ENCODE measurements at places on chromosomes 12 and 14.

GRCh38 chr12:129701631-129702101, 202.2 kb downstream of the TMEM132D start:
- DNase-seq: no peak

- no peak for DNase-seq
These were observed 4.6 kb downstream of the MARCHF9 start for GRCh38 chr12:57759360-57759980.

DNA sequence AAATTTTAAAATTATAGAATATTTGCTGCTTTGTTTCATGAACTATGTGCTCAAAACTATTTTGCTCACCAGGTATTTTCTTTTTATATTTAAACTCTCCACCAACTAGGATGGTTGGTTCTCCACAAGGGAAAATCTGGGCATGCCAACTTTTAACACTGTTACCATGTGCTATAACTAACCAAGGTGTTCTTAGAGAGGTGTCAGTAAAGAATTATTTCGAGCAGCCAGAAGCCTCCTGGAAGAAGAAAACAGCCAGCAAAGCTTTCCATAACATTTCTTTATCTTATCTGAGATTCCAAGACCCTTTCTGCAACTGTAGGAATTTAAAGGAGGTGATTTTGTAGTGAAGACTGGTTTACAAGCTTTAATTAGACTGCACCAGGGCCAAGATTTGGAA, 97.3 kb downstream of the PRICKLE1 start:
- DNase-seq: no peak

- DNase-seq: peak; percentile 58
These were observed 450 bp downstream of the BLTP3B start for GRCh38 chr12:100141998-100142850.

DNA sequence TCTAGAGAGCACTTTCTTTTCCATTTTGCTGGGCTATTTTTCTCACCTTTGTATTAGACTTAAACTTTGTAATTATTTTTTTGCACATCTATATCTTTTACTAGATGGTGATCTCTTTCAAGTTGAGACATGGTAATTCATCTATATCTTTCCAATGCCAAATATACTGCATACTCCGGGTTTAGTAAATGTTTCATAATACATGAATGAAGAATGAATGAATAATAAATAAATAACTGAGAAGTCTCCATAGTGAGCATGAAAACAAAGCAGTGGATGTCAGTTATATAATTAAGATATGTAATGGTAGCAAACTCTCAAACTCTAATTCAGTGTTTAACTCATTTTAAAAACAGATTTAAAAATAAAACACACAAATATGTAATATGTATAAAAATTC, 342.5 kb upstream of the KITLG start:
- no peak for DNase-seq

GRCh38 chr12:39378341-39378740, 64.6 kb downstream of the KIF21A start:
- no peak for DNase-seq

DNA sequence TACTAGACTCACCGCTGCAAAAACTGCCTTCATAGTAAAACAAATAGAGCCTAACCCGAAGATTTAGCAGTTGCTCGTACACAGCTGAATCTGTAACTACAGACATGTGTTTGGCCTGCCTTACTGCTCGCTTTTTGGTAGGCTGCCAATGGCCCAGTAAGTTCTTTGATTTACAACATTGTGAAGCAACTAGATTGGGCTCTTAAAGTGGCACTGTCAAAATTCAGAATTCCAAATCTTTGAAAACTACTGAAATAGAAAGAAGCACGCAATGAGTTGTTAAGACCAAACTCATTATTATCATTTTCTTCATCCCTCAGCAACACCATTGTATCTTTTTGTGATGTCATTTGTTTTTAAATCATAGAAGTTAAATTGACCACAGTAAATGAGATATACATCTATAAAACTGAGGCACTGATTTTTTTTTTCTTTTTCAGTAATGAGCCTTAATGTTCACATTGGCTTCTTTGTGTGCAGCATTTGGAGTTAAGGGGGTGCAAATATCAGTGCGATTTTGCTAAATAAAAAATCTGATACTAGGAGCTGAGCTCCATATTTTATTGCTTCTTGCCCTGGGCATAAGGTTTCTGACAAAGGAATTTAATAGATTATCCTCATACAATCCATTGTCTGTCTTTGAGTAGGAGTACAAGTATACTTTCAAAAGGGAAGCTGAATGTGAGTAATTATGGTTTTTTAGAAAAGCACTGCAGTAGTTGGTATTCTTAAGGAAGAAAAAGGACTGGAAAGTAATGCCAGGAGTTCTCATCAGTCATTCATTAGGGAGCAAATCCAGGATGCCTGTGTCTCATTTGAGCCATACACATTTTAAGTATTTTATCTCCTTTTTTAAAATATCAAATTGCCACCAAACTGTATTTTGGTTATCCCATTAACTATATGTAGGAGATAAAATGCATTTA, 138.5 kb downstream of the KICS2 start:
- DNase-seq: peak; percentile 80

GRCh38 chr14:97707603-97708002, 910.4 kb downstream of the VRK1 start:
- DNase-seq: no peak

DNA sequence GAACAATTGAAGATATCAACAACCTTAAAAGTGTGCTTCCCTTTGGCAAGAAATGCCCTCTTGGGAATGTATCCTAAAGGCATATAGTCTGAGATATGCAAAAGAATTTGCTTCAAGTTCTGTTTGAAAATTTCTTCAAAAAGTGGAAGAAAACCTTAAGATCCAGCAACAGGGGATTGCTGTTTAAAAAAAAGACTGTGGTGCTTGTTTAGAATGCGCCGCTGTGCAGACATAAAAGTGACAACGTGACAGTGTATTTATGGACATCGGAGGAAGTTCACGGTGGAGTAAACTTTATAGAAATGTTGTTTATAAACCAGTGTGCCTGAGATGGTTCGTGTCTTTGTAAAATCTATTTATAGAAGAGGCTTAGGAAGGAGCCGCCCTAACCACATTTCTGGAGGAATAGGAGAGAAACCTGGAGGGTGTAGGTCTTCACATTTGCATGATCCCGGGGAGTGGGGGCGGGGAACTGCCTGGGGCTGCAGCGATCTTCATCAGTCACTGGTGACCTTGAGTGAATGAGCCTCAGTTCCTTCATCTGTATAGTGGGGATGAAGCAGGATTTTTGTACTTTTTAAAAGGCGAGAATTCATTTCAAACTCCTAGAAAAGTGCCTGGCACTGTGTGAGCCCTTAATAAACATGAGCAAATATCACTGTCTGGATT, 27.5 kb downstream of the ADGRD1 start:
- DNase-seq: no peak

DNA sequence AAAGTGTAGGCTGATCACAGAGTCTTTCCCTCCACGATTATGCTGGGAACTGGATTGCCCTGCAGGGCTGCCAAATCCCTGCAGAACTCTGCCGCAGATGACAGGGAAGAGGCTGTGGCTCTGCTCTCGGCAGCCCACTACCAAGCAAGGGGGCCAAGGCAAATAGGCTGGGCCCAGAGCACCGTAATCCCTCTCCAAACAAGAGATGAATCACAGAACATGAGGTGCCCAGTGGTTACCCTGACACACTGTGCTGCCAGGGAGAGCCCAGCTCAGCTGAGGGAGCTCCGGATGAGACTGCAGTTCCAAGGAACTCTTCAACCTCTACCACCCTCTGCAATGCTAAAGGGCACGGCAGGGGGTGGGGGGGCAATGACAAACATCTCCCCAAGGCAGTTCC, 33.9 kb downstream of the STON2 start:
- no peak for DNase-seq

GRCh38 chr12:91993287-91994017, 152.2 kb downstream of the BTG1 start:
- DNase-seq: no peak

- DNase-seq: peak; percentile 17
These were observed 49.5 kb downstream of the RBMS2 start for GRCh38 chr12:56571121-56571520.
